CD8-positive, alpha-beta memory T cell (primary cell): ENCODE measurements at places on chromosomes 2 and 18. TPM values are rescaled to one million over a fixed set of nuclear protein-coding genes. Genes with fewer than 3 reads are reported as not detected.

GRCh38 chr2:2175381-2176090, 155.5 kb downstream of the MYT1L start:
- H3K4me3 ChIP-seq = no peak overlapping the region
- no peaks in the 10 kb centered on the region for H3K36me3 ChIP-seq
- H3K27ac ChIP-seq = no peak overlapping the region
- H3K4me1 ChIP-seq = no peaks in the 10 kb centered on the region
- H3K27me3 ChIP-seq = no peaks in the 10 kb centered on the region
- no peak for DNase-seq

DNA sequence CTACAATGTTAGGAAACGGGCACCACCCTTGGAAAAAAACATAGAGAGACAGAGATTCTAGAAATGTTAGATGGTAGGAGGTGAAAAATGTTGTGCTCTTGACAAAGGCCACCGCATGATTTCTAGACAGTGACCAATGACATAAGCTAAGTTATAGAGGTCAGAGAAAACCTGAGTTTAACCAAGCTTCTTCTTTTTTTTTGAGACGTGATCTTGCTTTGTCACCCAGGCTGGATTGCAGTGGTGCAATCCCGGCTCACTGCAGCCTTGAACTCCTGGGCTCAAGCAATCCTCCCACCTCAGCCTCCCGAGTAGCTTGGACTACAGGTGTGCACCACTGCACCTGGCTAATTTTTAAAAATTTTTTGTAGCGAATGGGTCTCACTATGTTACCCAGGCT, 13.0 kb downstream of the FER1L5 start:
- no peaks in the 10 kb centered on the region for H3K27me3 ChIP-seq
- H3K4me3 ChIP-seq = no peak overlapping the region
- DNase-seq = no peak
- H3K27ac ChIP-seq = no peak overlapping the region

GRCh38 chr2:44822174-44822573, 119.3 kb upstream of the SIX3 start:
- no peaks in the 10 kb centered on the region for H3K36me3 ChIP-seq
- no peaks in the 10 kb centered on the region for H3K27me3 ChIP-seq
- no peak for DNase-seq
- no peak overlapping the region for H3K4me3 ChIP-seq
- H3K27ac ChIP-seq = no peak overlapping the region
- no peaks in the 10 kb centered on the region for H3K4me1 ChIP-seq

DNA sequence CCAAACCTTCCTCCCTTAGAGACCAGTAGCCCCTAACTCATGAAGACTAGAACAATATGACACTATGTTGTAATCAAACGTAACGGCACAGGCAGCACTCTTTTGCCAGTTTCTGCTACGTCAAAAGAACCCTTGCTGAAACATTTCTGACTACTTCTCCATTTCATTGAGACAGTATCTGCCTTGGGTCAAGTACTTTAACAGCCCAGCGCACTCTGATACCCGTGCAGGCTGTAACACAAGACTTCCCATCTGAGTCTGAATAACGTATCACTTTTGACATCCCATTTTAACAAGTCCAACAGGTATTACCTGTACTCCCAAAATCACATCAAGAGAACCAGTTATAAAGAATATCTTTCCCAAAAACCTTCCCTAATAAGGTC, 38.4 kb downstream of the TBC1D8 start:
- no peak overlapping the region for H3K4me3 ChIP-seq
- H3K36me3 ChIP-seq = no peaks in the 10 kb centered on the region
- H3K4me1 ChIP-seq = no peaks in the 10 kb centered on the region

GRCh38 chr2:43461453-43462073, 134.3 kb downstream of the THADA start:
- no peaks in the 10 kb centered on the region for H3K4me1 ChIP-seq
- H3K36me3 ChIP-seq = no peaks in the 10 kb centered on the region
- no peak overlapping the region for H3K27ac ChIP-seq
- DNase-seq = no peak
- no peak overlapping the region for H3K4me3 ChIP-seq

DNA sequence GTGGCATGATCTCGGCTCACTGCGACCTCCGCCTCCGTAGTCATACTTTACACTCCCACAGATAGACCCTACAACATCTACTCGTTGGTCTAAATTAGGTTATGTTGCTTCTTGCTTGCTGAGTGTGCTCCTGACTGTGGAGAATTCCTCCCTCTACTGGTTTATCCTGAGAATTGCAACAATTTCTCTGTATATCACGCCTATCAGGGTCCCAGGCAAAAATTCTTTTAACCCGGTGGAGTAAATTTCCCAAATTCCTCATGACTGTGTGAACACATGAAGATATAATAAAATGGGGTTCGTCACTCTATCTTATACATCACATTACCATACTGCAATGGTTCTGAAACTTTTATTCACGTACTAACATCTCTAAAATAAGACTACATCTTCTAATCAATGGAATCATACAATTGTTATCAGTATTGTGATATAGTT, 156.7 kb downstream of the EVA1A start:
- no peaks in the 10 kb centered on the region for H3K36me3 ChIP-seq
- H3K27me3 ChIP-seq = no peaks in the 10 kb centered on the region
- H3K4me3 ChIP-seq = no peak overlapping the region
- no peak overlapping the region for H3K27ac ChIP-seq
- H3K4me1 ChIP-seq = no peaks in the 10 kb centered on the region

- H3K4me3 ChIP-seq = no peak overlapping the region
- no peaks in the 10 kb centered on the region for H3K4me1 ChIP-seq
- H3K27me3 ChIP-seq = peaks cover 3% of the 10 kb centered on the region
- no peaks in the 10 kb centered on the region for H3K36me3 ChIP-seq
- H3K27ac ChIP-seq = no peak overlapping the region
Measured at GRCh38 chr18:76499637-76500340, 4.7 kb upstream of the ZNF516 start.

Gene ZAP70
- total RNA-seq = 180 TPM

Gene TLX2
- 0.60 TPM for total RNA-seq
